ENCODE measurements at places on chromosomes 7 and 10.

DNA sequence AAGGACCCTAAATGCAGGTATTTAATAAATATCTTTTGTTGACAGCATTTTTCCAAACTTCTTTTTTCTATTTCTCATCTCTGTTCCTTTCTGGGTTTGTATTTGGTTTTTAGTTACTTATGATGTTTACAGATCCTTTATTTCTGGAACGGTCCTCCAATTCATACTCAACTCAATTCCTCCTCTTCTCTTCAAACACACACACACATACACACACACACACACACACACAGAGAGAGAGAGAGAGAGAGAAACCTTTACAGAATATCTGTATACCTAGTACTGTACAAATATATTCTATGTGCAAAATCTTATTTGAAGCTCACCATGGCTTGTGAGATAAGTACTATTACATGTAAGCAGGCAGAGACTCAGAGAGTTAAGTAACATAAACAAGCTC, 21.6 kb upstream of the GOT1 start:
- no peaks in the 10 kb centered on the region for H3K4me1 ChIP-seq
- H3K4me3 ChIP-seq, result no peak overlapping the region
- H3K36me3 ChIP-seq, result no peaks in the 10 kb centered on the region
- no peak overlapping the region for H3K27ac ChIP-seq
- no peak for ATAC-seq
- H3K27me3 ChIP-seq, result peaks cover 62% of the 10 kb centered on the region

- H3K27me3 ChIP-seq, result no peaks in the 10 kb centered on the region
- no peak for ATAC-seq
- H3K4me1 ChIP-seq, result peaks cover 17% of the 10 kb centered on the region
- peak overlapping the region; percentile 87 for H3K27ac ChIP-seq
- peak overlapping the region; percentile 82 for H3K4me3 ChIP-seq
Measured at GRCh38 chr7:24755541-24756407, 1.5 kb downstream of the GSDME start.

GRCh38 chr7:50805447-50806125, 22.9 kb upstream of the GRB10 start:
- no peaks in the 10 kb centered on the region for H3K36me3 ChIP-seq
- no peak overlapping the region for H3K27ac ChIP-seq
- no peak overlapping the region for H3K4me3 ChIP-seq

GRCh38 chr10:16155834-16156233, 281.0 kb upstream of the PTER start:
- H3K27ac ChIP-seq, result no peak overlapping the region
- no peaks in the 10 kb centered on the region for H3K27me3 ChIP-seq
- no peaks in the 10 kb centered on the region for H3K36me3 ChIP-seq

- no peak overlapping the region for H3K4me3 ChIP-seq
- no peaks in the 10 kb centered on the region for H3K4me1 ChIP-seq
- peak; percentile 71 for ATAC-seq
- H3K36me3 ChIP-seq, result no peaks in the 10 kb centered on the region
Measured at GRCh38 chr10:72308320-72308987, 34.7 kb downstream of the DDIT4 start.

DNA sequence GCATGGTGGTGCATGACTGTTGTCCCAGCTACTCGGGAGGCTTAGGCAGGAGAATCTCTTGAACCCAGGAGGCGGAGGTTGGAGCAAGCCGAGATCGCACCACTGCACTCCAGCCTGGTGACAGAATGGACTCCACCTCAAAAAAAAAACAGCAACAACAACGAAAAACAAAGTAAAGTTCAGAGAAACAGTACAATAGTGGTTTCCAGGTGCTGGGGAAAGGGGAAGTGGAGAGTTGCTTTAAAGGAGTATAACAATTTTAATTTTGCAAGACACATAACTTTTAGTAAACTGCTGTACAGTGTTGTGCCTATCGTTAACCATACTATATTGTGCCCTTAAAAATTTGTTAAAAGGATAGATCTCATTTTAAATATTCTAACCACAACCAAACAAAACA, 662.7 kb upstream of the POT1 start:
- no peaks in the 10 kb centered on the region for H3K27me3 ChIP-seq
- H3K27ac ChIP-seq, result no peak overlapping the region
- no peak overlapping the region for H3K4me3 ChIP-seq
- no peak for ATAC-seq
- H3K36me3 ChIP-seq, result no peaks in the 10 kb centered on the region

DNA sequence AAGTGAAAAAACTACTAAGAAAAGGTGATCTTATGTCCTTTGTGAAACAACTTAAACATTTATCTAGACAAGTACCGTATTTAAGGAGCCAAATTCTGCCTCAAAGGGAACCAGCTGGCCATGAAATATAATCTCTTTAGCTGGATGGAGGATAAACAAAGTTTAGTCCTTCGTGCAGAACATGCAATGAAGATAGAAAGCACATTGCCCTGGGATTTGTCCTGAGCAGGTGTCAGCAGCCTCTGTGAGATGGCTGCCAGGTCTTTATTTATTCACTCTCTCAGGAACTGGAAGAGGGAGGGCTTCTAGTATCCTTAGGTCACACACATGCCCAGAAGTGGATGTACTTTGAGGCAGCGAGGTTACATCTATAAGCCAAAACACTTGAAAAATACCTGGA, 57.4 kb upstream of the CASD1 start:
- H3K27ac ChIP-seq, result no peak overlapping the region
- H3K36me3 ChIP-seq, result no peaks in the 10 kb centered on the region
- H3K27me3 ChIP-seq, result no peaks in the 10 kb centered on the region
- H3K4me1 ChIP-seq, result no peaks in the 10 kb centered on the region

DNA sequence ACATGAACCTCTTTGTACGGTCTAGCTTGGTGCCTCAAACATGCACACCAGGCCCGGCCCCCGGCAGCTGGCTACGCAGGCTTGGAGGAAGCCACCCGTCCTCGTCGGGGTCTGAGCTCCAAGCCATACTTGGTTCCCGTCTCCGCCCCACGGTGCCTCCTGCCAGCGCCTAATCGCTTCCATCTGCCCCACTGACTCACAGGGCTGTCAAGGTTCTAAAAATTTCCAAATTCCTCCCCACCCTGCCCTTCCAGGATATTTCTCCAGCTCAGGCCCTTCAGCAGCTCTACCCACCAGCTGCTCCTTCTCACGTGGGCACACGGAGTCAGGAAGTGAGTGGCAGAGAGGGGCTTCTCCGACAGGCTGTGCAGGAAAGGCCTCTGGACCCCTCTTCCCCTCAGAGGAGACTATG, 38.8 kb downstream of the TMEM270 start:
- H3K36me3 ChIP-seq, result no peaks in the 10 kb centered on the region
- peak overlapping the region; percentile 71 for H3K27ac ChIP-seq
- peak; percentile 55 for ATAC-seq
- no peaks in the 10 kb centered on the region for H3K27me3 ChIP-seq
- no peak overlapping the region for H3K4me3 ChIP-seq

GRCh38 chr7:1861799-1862458, 191.9 kb downstream of the ELFN1 start:
- no peaks in the 10 kb centered on the region for H3K4me1 ChIP-seq
- ATAC-seq, result no peak
- H3K4me3 ChIP-seq, result no peak overlapping the region
- no peaks in the 10 kb centered on the region for H3K36me3 ChIP-seq

- no peaks in the 10 kb centered on the region for H3K27me3 ChIP-seq
- no peak overlapping the region for H3K27ac ChIP-seq
- H3K36me3 ChIP-seq, result peaks cover 34% of the 10 kb centered on the region
- H3K4me1 ChIP-seq, result no peaks in the 10 kb centered on the region
- no peak for ATAC-seq
- no peak overlapping the region for H3K4me3 ChIP-seq
Measured at GRCh38 chr7:99331002-99331401, 5.3 kb downstream of the ARPC1A start.

DNA sequence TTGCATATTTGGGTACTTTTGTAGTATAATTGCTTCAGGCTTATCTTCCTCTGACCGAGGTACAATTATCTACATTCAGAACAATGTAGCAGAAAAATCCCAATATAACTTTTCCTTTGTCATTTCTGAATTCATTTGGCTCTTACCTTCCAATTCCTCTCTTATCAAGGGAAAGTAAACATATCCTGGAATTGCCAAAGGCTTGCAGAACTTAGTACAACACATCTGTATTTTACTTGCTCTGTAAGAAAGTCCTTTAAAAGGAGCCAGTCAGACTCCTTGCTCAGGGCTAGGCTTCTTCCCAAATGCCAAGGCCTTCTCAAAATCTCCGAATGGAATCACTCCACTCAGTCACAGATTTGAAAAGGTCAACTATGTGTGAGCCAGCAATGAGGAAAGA, 43.3 kb upstream of the ABCB4 start:
- H3K27me3 ChIP-seq, result no peaks in the 10 kb centered on the region
- no peak overlapping the region for H3K27ac ChIP-seq
- no peak for ATAC-seq
- no peak overlapping the region for H3K4me3 ChIP-seq
- no peaks in the 10 kb centered on the region for H3K4me1 ChIP-seq
- H3K36me3 ChIP-seq, result no peaks in the 10 kb centered on the region

GRCh38 chr10:21309427-21309826, 216.1 kb downstream of the SKIDA1 start:
- no peaks in the 10 kb centered on the region for H3K36me3 ChIP-seq
- no peaks in the 10 kb centered on the region for H3K27me3 ChIP-seq
- ATAC-seq, result no peak
- H3K4me1 ChIP-seq, result no peaks in the 10 kb centered on the region

DNA sequence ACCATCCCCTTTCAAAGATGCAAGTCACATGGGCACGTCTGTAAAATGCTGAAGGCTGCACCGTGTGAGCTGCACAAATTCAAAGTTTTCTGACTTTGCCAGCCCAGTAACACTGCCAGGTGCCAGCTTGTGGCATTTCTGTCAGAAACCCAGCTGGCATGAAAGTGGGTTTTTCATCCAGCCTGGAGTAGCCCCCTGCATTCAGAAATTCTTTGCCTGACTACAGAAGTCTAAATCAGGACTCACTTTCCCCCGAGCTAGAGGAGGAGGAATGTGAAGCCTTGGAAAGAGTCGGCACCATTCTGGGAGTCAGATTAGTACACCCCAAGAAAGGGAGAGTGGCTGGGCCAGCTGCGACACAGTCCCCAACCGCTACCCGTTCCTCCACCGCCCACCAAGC, 56.7 kb upstream of the EN2 start:
- H3K36me3 ChIP-seq, result no peaks in the 10 kb centered on the region
- no peaks in the 10 kb centered on the region for H3K4me1 ChIP-seq
- peaks cover 92% of the 10 kb centered on the region for H3K27me3 ChIP-seq
- ATAC-seq, result no peak
- H3K4me3 ChIP-seq, result no peak overlapping the region
- H3K27ac ChIP-seq, result no peak overlapping the region

DNA sequence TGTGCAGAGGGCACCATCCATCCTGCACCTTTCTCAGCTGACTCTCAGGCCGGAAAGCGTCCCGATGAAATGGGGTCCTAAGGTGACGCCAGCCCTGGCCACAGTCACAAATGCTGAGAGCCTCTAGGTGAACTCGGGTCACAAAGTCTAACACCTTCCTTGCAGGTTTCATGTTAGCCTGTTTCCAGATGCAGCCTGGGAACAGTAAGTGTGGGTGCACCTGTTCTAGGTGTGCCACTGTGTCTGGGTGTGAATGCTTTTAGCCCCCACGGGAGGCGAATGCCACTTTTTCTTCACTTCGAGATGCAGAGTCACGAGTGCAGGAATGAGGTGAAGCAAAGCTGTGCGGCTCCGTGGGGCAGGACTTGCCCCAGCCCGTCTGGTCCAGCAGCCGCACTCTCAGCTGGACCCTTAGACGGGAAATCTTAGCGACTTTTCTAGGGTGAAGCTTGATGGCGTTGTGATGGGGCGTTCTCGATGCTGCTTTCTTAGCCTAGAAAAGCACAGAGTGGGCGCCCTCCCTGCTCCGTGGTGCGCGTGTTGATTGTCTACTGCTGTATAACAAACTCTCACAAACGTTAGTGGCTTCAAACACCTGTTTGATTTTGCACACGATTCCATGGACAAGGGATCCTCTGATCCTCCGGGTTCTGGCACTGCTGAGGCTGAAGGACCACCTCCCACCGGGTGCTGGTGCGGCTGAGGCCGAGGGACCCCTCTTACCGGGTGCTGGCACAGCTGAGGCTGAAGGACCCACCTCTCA, 13.6 kb upstream of the VIPR2 start:
- no peaks in the 10 kb centered on the region for H3K4me1 ChIP-seq
- no peak overlapping the region for H3K27ac ChIP-seq
- no peak overlapping the region for H3K4me3 ChIP-seq
- no peak for ATAC-seq

GRCh38 chr7:120274482-120274881, 1.5 kb downstream of the KCND2 start:
- H3K27me3 ChIP-seq, result peaks cover 36% of the 10 kb centered on the region
- no peak for ATAC-seq
- no peaks in the 10 kb centered on the region for H3K4me1 ChIP-seq
- H3K36me3 ChIP-seq, result no peaks in the 10 kb centered on the region

DNA sequence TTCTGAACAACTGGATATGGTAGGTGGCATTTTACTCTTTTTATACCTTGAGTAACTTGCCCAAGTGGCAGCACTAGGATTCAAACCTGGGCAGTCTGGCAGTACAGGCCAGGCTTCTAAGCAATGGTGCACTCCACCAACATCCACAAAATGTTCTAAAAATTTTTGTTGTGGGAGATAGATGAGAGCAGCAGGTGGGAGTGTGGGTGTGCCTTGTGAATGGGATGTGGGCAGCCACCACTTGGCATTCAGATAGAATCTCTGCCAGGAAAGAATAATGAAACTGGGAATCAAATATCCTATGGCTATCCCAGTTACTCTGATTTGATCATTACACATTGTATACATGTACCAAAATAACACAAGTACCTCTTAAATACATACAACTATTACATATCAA, 810.7 kb downstream of the MAGI2 start:
- no peak for ATAC-seq
- H3K4me1 ChIP-seq, result no peaks in the 10 kb centered on the region
- no peak overlapping the region for H3K27ac ChIP-seq
- no peaks in the 10 kb centered on the region for H3K36me3 ChIP-seq
- no peak overlapping the region for H3K4me3 ChIP-seq

GRCh38 chr7:25964483-25964991, 187.5 kb upstream of the NFE2L3 start:
- no peaks in the 10 kb centered on the region for H3K36me3 ChIP-seq
- H3K27ac ChIP-seq, result no peak overlapping the region
- H3K4me3 ChIP-seq, result no peak overlapping the region
- H3K4me1 ChIP-seq, result no peaks in the 10 kb centered on the region

- no peak overlapping the region for H3K4me3 ChIP-seq
- ATAC-seq, result no peak
- peaks cover 20% of the 10 kb centered on the region for H3K27me3 ChIP-seq
- H3K4me1 ChIP-seq, result no peaks in the 10 kb centered on the region
Measured at GRCh38 chr10:131784363-131785120, 116.3 kb upstream of the PPP2R2D start.

DNA sequence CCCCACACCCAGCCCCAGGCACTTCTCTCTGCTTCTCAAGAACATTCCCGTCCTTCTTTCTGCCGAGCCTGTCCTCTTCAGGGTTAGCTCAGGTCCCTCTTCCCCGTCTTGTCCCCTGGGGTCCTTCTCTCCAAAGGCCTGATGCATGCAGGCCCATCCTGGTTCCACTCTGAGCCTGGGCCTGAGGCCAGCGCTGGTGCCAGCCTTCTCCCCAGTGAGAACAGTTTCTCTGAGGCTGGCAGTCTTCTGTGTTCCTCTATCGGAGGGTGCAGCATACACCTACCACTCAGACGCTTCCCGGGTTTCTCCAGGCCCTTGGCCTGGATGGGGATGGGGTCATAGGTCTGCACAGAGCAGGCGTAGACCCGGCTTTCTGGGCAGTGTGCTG, 14.6 kb downstream of the AP5Z1 start:
- H3K27ac ChIP-seq, result no peak overlapping the region
- no peaks in the 10 kb centered on the region for H3K4me1 ChIP-seq

- H3K27me3 ChIP-seq, result peaks cover 9% of the 10 kb centered on the region
- H3K4me3 ChIP-seq, result no peak overlapping the region
- no peaks in the 10 kb centered on the region for H3K36me3 ChIP-seq
- ATAC-seq, result no peak
Measured at GRCh38 chr7:108448584-108449505, 7.4 kb downstream of the NRCAM start.

GRCh38 chr7:50943482-50943881, 160.8 kb upstream of the GRB10 start:
- no peak for ATAC-seq
- no peaks in the 10 kb centered on the region for H3K4me1 ChIP-seq
- H3K27me3 ChIP-seq, result no peaks in the 10 kb centered on the region
- H3K36me3 ChIP-seq, result no peaks in the 10 kb centered on the region
